CD4-positive, alpha-beta T cell treated with Interleukin-17A for 1 hour (primary cell): ENCODE measurements at places on chromosomes 1 and 21.

DNA sequence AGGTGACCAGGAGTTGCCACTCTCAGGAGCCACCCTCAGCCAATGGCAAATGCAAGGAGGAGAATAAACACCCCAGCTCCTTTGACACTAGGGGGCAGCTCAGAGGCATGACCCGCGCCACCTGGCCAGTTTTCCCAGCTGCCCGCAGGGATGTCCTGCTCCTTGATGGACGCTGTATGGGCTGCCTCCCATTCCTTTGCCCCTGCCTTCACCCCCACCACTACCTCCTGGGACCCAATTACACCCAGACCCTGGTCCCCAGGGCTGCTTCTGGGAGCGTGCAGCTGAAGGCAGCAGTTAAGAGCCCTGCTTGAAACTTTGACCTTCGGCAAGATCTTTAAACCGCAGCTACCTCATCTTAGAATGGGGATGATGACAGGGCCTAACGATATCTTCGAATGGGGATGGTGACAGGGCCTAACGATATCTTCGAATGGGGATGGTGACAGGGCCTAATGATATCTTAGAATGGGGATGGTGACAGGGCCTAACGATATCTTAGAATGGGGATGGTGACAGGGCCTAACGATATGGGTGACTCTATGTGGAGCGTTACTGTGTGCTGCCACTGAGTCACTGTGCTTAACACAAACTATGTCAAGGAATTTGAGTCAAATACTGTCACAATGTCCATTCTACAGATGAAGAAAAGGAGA, 163.0 kb upstream of the KAZN start:
- no peak for DNase-seq

- DNase-seq, result no peak
These were observed 152.9 kb downstream of the PGBD5 start for GRCh38 chr1:230273141-230273710.

DNA sequence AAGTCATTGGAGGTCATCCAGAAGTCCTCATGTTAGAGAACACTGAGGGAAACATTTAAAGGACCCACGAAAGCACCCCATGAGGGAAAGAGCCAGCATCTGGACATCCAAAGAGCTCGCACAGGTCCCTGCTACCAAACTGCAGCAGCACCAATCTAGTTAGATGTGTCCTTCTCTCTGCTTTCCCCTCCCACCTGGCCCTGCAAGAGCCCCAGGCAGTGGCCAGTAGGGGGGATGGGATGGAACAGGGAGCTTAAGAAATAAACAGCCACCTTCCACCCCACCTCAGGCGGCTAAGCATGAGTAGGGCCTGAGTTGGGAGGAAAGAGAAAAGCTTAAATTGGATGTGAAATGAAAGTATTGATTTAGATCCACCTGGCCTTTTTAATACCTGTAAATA, 175.9 kb upstream of the KCND3 start:
- DNase-seq, result no peak

DNA sequence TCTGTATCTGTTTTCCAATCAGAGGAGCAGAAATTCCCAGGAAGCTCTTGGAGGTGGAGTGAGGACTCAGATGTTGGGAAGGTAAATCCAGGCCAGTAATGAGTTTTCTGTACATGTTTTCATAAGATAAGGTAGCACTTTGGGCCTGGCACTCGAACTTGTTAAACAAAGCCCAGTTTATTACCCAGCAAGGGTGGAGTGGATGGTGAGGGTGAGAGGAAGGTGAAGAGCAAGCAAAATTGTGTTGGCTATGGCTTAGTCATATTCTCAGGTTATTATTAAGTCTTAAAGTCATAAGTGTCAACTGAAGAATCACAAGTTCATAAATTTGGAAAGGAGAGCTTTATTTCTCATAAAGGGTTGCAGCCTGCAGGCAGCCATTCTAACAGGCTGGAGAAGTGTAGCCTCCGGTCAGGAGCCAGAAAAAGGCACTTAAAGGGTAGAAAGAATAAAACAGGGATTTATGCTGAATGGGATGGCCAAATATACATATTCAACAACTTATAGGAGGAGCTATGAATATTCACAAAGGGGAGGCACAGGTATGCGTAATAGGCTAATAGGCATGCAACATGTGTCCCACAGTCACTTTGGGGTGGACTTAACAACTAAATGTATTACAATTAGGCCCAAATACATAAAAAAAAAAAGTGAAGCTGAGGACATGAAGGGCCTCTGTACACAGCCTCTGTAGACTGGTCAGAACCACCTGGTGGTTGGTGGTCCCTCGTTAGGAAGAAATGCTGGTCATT, 523.9 kb downstream of the LMO4 start:
- no peak for DNase-seq
